MV-4-11 (cell line): ENCODE measurements at places on chromosomes 7 and 10.

DNA sequence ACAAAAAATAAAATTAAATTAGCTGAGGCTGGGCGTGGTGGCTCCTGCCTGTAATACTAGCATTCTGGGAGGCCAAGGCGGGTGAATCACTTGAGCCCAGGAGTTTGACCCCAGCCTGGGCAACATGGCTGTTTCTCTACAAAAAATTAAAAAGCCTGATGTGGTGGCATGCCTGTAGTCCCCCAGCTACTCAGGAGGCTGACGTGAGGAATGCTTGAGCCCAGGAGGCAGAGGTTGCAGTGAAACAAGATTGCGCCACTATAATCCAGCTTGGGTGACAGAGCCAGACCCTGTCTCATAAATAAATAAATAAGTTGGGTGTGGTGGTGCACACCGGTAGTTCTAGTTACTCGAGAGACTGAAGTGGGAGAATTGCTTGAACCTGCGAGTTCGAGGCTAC is 65.1 kb downstream of the GNA12 start:
- DNase-seq, result no peak

GRCh38 chr7:10677211-10677610 is 296.5 kb upstream of the PHF14 start:
- DNase-seq, result no peak

- DNase-seq, result no peak
These were observed 150.6 kb upstream of the STEAP4 start for GRCh38 chr7:88457320-88457719.

DNA sequence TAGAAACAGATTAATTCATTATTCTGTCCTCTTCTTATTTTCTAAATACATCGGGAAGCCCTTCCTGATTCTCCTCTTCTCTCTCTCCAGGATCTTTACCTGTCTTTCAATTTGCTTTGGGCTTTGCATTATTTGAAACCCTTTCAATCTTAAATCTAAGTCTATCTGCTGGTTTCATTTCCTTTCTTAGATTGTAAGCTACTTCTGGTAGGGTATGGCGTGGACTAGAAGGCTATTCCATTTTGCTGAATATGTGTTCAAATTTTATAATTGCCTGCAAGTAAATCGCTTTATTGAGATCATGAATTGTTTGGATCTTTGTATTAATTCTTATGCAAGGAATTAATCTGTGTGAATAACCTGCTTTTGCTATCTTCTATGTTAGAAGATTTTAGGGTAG is 11.1 kb downstream of the STAM start:
- DNase-seq, result peak; percentile 5

- no peak for DNase-seq
These were observed 62.1 kb downstream of the OR13A1 start for GRCh38 chr10:45253183-45253914.

GRCh38 chr10:4685491-4685890 is 140.5 kb upstream of the AKR1E2 start:
- peak; percentile 57 for DNase-seq

DNA sequence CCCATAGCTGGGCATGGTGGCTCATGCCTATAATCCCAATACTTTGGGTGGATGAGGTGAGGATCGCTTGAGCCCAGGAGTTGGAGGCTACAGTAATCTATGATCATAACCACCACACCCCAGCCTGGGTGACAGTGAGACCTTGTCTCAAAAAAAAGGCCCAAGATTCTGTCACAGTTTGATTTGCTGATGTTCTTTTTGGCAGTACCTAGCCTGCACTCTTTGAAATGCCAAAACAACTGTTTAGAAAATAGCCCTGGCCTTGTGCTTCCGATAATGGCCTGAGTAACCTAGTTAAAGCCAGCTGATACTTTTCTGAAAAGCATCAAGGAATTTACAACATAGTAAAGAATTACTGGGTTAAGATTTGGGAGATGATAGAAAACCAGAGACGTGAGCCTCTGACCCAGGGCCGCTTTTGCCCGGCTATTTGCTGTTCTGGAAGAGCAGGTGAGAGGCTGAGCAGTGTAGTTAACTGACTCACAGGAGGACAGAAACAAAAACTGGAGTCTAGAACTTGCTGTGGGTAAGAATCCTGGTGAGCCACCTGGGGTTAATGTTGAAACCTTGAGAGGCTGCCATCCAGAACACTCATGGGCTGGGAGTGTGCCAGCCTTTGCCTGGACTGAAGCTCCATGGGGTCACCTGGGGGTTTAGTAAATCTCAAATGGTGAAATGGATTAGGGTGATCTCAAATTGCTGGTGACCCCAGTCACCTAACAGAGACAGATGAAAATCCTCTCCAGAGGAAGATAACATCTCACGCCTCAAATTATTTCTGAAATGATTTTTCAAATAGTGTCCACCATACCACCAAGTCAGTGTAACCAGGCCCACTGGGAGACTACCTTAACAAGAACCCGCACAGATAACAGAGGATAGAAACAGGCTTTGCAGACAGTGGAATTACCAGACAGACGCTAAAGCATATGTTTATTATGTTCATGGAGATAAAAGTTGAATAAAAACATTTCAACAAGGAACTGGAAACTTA is 51.8 kb downstream of the GALNT11 start:
- no peak for DNase-seq

DNA sequence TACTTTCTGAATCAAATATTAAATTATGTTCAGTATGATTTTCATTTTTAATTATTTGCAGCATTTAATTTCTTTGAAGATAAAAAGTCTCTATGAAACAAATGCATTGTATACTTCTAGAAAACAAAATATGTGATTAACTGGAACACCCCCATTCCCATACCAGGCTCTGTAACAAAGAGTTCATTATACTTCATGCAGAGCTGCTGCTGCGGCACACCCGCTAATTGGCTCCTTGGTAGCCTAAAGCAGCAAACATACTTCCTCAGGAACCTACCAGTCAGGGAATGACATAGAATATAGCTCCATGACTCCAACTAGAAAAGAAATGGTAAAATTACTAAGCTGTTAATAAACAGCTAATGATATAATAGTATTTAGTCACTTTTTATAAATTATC is 19.3 kb downstream of the RAB11FIP2 start:
- DNase-seq, result no peak

DNA sequence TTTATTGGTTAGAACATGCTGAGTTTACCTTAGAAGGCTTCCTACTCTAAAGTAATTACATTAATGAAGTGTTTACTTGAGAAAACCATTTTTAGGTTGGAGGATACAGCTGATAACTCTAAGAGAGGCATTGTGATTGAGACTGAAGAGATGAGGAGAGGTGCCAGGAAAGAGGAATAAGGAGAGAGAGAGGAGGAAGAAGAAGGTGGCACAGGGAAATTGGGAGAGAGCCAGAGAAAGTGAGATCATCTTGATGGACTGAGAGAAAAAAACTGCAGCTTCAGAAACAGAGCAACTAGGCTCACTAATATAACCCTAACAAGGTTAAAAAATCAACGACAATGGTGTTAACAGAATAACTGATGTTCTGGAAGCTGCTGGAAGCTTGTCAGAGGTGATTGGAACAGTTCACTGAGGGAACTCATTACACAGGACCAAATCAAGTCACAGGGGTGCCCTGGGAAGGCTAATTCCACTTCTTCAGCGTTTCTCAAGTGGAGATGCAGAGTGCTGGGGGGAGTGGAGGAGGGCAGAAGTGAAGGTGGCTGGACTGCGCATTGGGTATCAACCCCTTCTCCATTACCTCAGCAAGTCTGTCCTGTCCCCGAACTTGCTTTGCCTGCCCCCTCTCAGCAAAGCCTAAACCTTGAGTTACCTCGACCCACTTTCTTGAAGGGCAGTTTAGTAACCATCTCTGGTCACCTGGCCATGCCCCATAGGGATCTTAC is 6.9 kb upstream of the SORBS1 start:
- no peak for DNase-seq
